Fibroblast of skin of right biceps (primary cell): ENCODE measurements at places on chromosomes 13 and 19.

- peak; percentile 88 for DNase-seq
Observed at GRCh38 chr19:45404557-45405434, at the start of gene PPP1R13L. PPP1R13L (minus strand) TSS chr19:45405069; CDS start chr19:45398318, 6,751 bp downstream.

DNA sequence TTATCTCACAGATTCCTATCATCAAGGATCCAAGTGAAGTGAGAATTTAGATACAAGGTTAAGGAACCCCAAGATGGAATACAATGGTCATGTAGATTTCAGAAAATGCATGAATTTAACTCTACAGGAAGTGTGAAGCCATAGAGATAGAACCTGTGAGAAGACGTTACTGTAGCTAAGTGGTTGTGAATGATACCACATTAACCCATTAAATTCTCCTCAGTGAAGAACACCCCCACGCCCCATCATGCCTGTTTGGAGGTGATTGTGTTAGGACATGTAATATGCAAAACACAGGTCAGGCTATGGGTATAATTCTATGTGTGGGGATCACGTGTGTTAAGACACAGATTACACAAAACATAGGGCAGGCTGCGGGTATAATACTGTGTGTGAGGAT, 1166.7 kb downstream of the EFNB2 start:
- no peak for DNase-seq

GRCh38 chr13:99227909-99228688, 27.4 kb downstream of the UBAC2 start:
- DNase-seq: no peak

DNA sequence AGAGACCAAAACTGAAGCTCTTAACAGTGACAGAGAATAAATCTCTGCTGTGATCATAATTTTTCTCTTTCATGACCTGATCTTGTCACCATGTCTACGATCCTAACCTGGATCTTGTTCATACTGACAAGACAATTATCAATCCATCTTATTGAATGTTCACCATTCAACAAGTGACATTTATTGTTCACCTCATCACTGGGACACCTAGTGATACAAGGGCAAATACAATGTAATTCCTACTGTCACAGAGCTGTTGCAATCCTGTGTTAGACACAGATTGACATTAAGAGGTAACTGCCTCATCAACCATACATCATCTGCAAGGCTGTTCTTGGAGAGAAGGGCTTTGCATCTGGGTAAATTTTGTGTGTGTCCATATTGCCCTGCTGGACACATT, 942.4 kb upstream of the PRR20A start:
- no peak for DNase-seq

DNA sequence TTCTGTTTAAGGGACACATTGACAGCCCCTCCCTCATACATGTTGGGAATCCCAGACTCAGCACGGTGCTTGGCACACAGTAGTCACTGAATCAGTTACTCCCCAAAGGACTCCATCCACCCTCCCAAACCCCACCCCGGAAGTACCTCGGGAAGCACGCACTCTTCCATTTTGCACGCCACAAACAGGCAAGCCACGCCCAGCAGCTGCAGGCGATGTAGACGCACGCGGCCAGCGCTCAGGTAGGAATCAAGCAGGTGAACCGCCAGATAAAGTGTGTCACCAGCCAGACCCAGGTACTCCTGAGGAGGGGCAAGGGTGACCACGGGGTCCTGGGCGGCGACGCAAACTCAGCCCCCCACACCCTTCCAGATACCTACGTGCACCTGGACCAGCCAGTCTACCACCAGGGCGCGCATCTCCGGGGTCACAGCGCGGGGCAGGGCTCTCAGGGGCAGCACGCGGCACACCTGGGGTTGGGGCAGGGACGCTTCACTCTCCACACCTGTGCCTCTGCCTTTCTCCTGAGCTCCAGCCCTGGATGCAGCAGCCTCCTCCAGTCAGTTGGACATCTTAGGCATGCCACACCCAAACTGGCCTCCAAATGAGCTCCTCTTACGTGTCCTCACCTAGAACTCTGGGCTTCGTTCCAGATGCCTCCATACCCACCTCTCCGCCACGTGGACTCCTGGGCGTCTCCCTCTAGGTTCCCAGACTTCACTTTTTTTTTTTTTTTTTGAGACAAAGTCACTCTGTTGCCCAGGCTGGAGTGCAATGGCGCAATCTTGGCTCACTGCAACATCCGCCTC, 1.9 kb downstream of the CCNP start:
- DNase-seq: no peak

GRCh38 chr13:50928659-50929462, 19.3 kb downstream of the RNASEH2B start:
- DNase-seq: no peak

DNA sequence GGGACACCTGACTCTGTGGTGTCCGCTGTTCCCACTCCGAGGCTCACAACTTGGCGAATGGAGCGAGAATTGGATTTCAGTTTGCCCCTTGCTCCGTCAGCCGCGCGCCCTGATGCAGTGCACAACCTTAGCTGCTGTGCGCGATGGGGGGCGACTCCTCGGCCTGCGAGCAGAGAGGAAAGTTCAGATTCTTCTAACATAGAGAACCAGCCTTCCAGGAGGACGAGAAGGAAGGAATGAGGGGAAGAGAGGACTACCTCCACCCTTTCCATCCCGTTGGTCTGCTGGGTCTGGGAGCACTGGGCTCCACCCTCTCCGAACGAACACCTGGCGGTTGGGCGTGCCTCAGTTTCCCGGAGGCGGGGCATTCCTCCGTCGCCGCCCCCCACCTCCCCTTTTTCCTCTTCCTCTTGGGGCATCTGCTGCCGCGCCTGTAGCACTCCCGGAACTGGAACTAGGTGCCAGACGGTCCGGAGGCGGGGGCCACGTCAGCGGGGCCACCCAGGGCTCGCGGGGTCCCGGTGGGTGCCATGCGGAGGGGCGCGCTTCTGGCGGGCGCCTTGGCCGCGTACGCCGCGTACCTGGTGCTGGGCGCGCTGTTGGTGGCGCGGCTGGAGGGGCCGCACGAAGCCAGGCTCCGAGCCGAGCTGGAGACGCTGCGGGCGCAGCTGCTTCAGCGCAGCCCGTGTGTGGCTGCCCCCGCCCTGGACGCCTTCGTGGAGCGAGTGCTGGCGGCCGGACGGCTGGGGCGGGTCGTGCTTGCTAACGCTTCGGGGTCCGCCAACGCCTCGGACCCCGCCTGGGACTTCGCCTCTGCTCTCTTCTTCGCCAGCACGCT, at the start of gene KCNK6:
Gene KCNK6, plus strand, starts transcription at position 425 of the 838 bp plus-strand sequence. Its CDS starts 106 bp downstream, at position 531.
- DNase-seq: no peak
